ENCODE measurements at places on chromosomes 6 and 20.
A peak's percentile ranks its signal among the peaks of the same experiment; 100 is the strongest.

GRCh38 chr6:158095031-158095430 is 73.0 kb downstream of the SERAC1 start:
- no peak for DNase-seq

DNA sequence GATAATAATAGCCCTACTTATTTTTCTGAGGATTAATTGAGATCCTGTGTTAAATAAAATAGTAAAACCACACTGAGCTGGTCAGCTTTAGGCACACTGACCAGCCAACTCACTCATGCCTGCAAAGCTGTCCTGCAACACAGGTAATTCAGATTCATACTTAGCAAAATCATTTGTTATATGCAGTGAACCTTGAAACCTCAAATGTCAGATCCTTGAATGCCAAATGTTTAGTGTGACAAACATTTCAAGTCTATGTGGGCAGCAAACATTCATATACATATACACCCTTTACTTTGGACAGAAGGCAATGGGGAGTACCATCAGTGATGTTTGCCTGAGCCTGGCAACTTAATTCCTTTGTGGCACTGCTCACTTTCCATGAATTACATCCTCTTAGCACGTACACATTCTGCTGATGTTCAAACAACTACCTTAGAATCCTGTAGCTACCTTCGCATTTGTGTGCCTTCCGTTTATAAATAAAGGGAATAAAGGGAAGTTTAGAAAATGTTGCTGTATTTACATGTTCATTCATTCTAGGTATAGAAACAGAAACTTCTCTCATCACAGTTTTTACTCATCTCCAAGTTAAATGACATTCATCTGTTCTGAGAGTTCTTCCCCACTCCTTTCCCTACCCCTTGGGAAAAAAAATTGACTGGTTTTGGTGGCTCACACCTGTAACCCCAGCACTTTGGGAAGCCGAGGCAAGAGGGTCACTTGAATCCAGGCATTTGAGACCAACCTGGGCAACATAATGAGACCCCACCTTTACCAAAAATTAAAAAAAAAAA is 140.8 kb downstream of the ZFAND3 start:
- DNase-seq = no peak

- peak; percentile 47 for DNase-seq
These were observed 868 bp downstream of the NCOA3 start for GRCh38 chr20:47502271-47503239.

- no peak for DNase-seq
These were observed 100.3 kb upstream of the SIRPG start for GRCh38 chr20:1757606-1758512.

- DNase-seq = no peak
These were observed 30.5 kb downstream of the C6orf15 start for GRCh38 chr6:31081872-31082271.

DNA sequence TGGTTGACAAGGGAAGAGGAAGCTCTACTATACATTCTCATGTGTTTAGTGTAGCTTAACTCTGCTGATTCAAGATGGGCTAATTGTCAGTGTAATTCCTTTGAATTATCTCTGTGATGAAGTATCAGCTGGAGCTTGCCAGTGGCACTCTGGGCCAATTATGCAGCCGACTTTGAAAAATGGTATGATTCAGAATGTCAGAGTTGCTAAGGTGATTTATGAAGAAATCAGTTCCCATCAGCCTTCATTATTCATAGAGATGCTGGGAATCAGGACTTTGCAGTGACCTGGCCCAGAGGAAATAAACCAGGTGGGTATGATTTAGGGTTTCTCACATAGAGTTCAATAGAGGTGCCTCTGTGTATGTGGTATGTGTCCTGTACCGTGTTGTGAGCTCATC is 33.4 kb downstream of the KCNS1 start:
- DNase-seq = no peak

DNA sequence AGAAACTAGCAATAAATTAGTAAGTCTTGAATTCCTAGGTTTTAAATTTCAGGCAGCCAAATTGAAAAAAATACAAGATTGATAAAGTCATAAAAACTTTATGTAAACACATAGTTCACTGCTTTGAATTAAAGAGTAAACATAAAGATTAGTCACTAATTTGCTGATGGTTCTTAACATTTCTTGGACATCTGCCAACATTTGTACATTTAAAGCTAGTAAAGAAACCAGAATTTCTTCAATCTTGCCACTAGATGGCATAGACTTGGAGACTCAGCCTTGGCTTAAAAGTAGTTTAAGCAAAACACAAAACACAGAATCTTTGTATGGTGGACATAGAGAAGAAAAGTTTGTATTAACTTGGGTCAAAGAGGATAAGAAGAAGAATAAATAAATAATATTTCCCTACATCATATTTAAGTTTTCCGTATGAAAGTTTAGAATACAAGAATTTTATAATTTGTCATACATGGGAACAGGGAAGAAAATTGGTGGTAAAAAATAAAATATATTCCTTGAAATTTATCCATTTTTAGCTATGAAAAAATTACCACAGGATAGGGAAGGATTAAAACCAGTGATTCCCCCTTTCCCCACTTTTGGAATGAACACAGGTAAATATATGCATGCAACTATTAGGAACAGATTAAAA is 41.7 kb upstream of the FAM135A start:
- peak; percentile 48 for DNase-seq

GRCh38 chr20:2631228-2631627 is 21.2 kb upstream of the NOP56 start:
- no peak for DNase-seq

DNA sequence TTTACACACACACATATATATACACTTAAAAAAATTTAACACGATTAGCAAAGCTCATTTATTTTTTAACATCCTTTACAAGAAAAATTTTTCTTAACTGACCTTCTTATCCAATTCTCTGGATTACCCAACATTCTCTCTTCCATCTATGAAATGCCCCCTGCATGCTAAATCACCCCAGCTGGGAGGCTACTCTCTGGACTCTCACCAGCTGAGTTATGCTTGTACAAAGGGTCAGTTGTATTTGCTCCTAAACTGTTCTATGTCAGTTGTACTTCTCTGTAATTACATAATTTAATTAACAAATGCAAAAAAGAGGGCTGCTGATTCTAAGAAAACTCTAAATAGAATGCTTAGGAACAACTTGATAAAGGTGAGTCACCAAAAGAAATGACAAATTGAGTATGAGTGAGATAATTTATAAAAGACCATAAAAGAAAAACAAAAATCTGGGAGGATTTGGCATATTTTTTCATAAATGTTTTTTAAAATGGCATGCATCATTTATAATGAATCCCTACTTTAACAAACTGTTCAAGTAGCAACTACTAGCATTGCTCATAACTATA is 120.5 kb downstream of the KIF13A start:
- DNase-seq = no peak

GRCh38 chr20:46566125-46566524 is 15.7 kb upstream of the OCSTAMP start:
- DNase-seq = no peak

DNA sequence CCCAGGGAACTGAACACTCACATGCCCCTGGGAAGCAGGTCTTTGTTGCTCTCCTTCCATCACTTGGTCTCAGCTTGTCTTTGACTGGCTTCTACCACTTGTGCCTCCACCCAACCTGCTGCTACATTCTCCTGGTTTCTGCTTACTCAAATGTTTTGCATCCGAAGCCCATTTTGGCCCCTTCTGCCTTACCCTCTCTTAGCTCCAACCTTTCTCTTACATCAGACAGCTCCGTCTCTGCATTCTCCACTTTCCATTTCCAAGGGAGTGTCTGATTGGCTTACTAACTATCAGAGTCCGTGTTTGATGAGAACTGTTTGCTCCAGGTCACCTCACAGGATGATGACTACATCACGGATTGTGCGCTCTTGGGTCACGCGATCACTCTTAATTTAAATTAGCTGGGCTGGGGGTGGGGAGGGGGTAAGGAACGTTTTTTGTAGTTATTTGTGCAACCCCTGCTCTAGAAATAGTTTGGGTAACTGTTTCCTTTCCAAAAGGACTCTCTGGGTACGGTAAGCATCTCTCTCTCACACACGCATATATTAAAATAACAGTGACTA is 844 bp upstream of the ABRACL start:
- peak; percentile 26 for DNase-seq

DNA sequence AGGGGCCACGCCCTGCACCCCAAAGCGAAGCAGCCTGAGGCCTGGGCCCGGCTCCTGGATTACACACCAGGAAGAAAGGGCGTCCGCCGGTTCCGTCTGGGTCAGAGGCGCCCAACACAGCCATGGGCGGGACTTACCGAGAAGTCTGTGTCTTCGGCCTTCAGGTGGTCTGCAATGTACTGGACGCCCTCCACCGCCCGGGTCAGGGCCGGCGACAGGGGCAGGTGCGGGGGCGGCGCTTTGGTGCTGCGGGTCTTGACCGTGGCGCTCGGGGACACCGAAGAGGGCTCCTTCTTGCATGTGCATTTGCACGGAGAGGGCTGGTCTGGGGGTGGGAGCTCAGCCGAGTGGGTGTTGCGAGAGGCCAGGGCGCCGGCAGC is 11.6 kb downstream of the CHRNA4 start:
- DNase-seq = no peak

GRCh38 chr6:107082045-107082444 is 33.3 kb downstream of the BEND3 start:
- DNase-seq = no peak

DNA sequence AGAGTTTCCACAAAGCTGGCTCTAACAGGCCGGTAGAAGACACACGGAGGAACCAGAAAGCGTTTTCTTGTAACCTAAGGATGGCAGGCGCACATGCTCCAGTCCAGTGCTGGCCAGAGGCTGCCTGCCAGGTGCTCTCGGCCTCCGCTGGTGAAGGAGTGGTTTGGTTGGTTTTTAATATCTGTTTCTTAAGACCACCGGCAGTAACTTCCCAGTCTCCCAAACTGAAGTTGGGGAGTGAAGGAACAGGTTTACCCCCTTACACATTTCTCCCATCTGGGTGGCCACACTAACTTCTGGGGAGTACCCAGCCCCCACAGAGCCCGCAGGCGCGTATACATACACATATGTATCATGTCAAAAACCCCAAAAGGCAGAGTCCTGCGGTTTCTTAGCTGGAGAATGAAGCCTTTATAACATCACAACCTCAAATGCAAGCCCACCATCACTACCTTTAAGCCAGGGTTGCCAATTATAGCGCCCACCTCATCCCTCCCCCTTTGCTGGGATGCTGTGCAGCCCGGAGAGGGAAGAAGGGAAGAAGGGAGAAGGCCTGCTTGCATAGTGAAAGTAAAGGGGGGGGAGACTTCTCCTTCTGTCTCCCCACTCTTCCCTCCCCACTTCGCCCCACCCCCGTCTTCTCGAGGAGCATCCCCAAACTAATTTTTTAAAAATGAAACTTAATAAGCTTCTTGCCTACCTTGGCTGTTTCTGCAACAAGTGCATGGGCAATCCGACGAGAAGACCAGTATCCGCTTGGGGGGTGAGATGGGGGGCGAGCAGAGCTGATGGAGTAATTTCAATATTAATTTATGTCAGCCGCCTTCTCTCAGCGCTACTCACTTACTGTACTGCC is 1.0 kb downstream of the TRERF1 start:
- peak; percentile 36 for DNase-seq

DNA sequence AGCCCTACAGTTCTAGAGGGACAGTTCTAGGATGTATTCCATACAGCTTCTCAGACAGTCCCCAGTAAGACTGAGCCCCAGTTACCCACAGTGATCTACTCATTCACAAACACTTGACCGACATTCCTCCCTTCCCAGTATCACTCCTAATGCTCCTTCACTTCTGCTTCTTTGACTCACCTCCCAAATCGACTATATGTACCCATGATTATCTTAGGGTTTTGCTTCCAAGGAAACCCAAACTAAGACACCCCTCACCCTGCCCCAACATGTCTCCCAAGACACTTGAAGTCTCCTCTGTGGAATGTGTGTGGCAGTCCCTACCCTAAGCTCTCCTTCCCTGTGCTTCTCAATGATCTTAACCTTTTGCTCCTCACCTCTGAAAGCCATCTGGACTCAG is 23.6 kb upstream of the TGM6 start:
- DNase-seq = no peak

GRCh38 chr6:70563530-70563929 is 3.2 kb upstream of the SDHAF4 start:
- no peak for DNase-seq
